Mesothelial cell of epicardium (in vitro differentiated cells): ENCODE measurements at places on chromosomes 5 and 9. TPM values are rescaled to one million over a fixed set of nuclear protein-coding genes. Genes with fewer than 3 reads are reported as not detected.

DAP gene
- 76.0 to 79.8 TPM (median 77.8 TPM) in 3 replicates for total RNA-seq

FGF1 gene
- 0.07 TPM in 1 of 3 replicates, not detected in the others for total RNA-seq

DNA sequence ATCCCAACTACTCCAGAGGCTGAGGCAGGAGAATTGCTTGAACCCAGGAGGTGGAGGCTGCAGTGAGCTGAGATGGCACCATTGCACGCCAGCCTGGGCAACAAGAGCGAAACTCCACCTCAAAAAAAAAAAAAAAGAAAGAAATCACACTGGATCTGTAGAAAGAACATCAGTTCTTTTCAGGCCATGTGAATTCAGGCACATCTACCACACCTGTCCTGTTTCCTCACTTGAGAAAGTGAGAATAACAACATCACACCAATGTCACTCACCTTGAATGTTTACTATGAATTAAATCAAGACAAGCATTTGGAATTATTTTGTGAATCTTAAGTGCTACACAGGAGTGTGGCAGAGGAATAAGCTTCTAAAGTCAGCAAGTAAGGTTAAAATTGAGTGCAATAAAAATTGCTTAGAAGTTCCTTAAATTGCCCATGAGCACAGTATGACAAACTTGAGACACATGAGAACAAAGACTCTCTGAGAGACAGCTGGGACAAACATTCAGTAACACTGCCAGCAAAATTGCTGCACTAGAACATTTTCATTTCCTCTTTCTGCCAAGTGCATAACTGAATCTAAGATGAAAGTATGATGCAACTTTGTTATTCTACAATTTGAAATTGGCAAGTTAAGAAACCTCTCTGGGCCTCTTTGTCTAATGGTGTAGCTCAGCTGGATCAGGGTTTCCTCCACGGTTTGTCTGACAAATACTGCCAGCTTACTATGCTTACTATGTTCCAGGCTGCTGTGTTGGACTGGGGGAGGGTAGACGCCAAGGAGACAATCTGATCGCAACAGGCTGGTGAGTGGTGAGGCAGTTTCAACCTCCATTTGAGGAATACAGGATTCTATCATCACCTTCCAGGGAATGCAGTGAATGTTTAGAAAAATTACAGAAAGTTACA is 1.9 kb upstream of the RIC1 start:
- H3K4me1 ChIP-seq = peaks cover 26% of the 10 kb centered on the region
- H3K4me3 ChIP-seq = peak overlapping the region; percentile 86
- H3K27me3 ChIP-seq = no peaks in the 10 kb centered on the region
- DNase-seq = no peak
- no peaks in the 10 kb centered on the region for H3K36me3 ChIP-seq

DNA sequence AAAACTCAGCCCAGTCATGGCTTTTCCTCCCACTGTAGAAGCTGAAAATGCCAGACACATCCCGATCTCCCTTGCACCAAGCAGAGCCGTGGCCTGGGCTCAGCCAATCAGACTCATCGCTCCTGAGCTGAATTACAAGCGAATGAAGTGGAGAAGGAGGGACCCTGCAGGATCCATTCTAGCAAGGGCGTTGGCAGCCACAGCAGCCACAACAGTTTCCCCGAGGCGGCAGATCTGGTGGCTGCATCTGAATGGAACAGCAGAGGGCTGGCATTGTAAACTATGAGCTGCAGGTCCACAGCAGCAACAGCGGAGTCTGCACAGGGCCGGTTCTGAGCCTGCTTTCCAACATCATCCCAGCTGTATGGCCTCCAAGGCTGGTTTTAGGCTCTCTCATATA is 23.8 kb downstream of the ALG2 start:
- no peaks in the 10 kb centered on the region for H3K36me3 ChIP-seq
- H3K4me3 ChIP-seq = no peak overlapping the region
- DNase-seq = no peak
- no peaks in the 10 kb centered on the region for H3K4me1 ChIP-seq
- H3K27ac ChIP-seq = no peak overlapping the region

NEUROG1 gene
- total RNA-seq = not detected in 3 replicates

GRCh38 chr9:107734256-107735013 is 244.9 kb upstream of the KLF4 start:
- H3K27ac ChIP-seq = no peak overlapping the region
- no peak for DNase-seq
- H3K36me3 ChIP-seq = no peaks in the 10 kb centered on the region

DNA sequence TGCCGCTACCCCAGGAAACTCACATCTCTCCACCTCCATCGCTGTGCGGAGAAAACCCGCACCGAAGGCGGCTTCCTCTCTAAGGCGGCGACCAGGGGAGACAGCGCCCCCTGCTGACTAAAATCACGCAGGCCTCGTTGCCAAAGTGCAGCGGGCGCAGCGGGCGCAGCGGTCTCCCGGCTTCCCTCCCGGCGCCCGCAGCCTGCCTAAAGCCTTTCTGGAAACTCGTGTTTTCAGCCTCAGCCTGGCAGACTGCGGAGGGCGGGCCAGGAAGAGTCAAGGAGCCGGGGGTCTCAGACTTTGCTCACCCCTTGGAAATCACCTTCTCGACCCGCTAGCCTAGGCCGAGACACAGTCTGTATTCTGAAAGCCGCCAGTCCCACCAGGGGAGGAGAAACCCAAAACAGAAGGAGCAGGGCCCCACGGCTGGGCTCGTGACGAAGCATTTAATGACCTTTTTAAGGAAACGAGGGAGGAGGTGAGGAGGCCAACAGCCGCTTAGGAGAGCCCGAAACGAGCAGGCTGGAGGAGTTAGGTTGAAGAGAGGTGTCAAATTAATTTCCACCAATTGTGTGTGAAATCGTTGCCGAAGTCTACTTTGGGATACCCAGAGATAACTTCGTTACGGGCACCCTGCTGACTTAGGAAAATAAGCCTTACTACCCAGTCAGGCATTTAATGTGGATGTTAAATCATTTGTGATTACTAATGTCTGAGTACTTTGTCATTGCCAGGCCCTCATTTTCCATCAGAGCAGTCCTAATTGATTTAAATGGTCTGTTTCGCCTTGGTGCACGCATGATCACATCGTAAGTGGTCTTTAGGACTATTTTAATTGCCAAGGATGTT is 7.3 kb upstream of the FOXB2 start:
- peaks cover 97% of the 10 kb centered on the region for H3K27me3 ChIP-seq
- peak overlapping the region; percentile 54 for H3K27ac ChIP-seq
- H3K4me1 ChIP-seq = peaks cover 19% of the 10 kb centered on the region
- DNase-seq = peak; percentile 55
